ENCODE measurements at places on chromosomes 5 and 9.
A peak's percentile ranks its signal among the peaks of the same experiment; 100 is the strongest.

GRCh38 chr5:158223054-158223600 is 364.2 kb upstream of the CLINT1 start:
- no peak for DNase-seq

DNA sequence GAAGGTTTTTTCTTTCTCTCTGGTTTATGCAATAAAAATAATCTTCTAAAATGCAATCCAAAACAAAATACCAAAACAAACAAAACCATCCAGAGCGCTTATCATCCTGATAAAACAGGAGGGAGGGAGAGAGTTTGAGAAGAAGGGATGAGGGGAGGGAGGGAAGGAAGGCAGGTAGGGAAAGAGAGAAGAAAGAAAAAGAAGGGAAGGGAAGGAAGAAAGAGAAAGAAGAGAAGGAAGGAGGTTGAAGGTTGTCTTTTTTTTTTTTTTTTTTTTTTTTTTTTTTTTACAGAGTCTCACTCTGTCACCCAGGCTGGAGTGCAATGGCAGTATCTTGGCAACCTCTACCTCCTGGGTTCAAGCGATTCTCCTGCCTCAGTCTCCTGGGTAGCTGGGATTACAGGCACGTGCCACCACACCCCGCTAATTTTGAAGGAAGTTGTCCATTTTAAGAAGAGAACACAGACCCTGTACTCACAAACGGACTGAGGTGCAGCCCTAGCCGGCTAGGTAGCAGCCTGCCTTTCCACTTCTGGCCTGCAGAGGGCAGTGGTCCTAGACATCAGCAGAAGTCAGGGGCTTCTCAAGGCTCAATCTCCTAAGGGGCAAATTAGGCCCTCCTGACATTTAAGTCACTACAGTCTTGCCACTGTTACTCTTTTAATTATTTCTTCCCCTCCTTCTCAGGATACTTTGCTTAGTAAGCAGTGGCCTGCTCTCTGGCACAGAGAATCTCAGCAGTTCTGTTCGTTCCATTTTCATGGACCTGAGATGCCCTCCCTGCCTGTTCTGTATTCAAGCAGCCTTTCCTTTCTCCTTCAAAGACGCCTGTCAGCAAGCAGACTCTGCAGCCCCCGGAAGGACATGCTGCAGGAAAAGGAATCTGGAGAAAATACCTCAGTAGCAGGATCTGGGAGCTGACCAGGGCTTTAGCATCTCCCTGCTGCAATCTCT is 76.4 kb downstream of the EPB41L4B start:
- peak; percentile 80 for DNase-seq

- DNase-seq: no peak
Observed at GRCh38 chr5:531749-532315, 7.6 kb upstream of the SLC9A3 start.

- DNase-seq: no peak
Observed at GRCh38 chr5:58810086-58810485, 227.2 kb downstream of the RAB3C start.

DNA sequence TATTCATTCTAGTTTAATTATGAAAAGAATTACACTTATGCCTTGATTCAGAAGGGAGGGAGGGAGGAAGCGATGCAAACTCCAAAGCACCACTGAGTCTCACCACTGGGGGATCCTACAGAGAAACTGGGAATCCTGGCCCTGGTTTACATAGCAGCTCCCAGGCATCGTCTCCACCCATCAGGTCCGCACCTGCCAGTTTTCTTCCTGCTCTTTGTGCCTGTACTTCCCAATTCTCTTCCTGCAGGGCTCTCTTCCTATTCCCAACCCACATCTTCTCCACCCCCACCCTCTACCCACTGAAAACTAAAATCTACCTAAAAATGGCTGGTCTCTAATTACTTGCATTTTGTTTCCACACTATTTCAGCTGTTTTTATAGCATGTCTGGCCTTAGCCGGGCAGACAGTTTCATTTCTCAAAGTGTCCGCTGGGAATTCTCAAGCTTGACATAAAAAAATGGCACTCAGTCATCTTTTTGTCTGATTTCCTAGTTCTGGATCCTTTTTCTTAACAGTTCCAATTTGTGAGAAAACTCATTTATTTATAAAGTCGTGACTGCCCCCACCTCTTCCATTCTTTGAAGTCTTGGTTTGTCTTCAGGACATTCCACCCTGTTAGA is 1.6 kb upstream of the TNIP1 start:
- no peak for DNase-seq

DNA sequence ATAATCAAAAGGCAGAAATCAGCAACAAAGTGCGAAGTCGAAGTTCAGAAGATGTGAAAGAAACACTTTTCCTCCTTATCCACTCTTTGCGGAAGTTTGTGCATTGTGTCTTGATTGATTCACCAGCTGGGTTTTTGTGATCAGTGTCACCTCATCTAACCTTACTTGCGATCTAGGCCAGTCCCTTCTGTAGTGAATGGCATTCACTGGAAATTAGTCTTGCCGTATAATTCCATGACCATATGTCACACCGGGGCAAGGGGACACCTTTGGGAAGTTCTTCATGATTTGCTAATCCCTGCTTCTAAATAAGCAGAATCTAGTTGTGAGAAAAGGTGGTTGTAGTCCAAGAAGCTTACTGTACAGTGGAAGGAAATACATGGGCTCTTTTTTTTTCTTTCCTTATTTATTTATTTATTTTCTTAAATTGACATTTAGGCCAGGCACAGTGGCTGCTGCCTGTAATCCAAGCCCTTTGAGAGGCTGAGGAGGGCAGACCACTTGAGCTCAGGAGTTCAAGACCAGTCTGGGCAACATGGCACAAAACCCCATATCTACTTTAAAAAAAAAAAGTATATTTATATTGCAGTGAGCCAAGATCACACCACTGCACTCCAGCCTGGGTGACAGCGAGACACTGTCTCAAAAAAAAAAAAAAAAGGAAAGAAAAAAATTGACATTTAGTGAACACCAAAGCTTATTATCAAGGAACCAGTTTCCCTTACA is 7.8 kb downstream of the RAI14 start:
- DNase-seq: no peak

- DNase-seq: no peak
Observed at GRCh38 chr5:76379316-76379715, 23.8 kb upstream of the IQGAP2 start.

DNA sequence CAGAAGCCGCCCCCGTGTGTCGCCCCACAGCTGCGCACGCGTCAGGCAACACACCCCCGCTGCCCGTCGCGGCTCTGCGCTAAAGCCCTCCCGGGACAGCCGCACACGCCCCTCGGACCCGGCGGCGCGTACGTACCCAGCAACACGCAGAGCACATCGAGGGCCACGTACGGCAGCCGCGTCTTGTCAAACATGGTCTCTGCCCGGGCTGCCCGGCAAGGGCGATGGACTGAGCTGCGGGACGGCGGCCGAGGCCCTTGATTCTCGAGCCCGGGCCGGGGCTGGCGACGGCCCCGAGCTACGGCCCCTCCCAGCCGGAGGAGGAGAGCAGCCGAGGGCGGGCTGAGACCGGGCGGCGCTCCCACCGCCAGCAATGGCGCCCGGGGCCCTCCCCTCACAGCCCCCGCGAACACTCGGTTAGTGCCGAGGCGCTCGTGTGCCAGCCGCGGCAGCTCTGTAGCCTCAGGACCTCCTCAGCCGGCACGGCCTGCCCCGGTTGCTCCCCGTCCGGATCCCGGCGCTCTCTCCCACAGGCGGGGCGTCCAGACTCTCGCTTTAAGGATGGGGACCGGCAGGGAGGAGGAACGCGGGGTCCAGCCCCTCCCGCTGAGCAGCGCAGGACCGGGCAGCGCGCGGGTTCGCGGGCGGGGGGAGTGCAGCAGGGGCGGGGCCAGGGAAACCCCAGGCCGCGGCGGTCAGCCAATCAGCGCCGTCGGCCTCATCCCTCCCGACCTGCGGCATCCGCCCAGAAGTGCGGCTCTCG is at the start of gene PLPP1:
Gene PLPP1, minus strand, starts transcription at position 529 of the 763 bp plus-strand sequence. Its CDS starts 335 bp downstream, at position 194.
- DNase-seq: peak; percentile 83

GRCh38 chr9:78574354-78575045 is 277.6 kb downstream of the PSAT1 start:
- no peak for DNase-seq

DNA sequence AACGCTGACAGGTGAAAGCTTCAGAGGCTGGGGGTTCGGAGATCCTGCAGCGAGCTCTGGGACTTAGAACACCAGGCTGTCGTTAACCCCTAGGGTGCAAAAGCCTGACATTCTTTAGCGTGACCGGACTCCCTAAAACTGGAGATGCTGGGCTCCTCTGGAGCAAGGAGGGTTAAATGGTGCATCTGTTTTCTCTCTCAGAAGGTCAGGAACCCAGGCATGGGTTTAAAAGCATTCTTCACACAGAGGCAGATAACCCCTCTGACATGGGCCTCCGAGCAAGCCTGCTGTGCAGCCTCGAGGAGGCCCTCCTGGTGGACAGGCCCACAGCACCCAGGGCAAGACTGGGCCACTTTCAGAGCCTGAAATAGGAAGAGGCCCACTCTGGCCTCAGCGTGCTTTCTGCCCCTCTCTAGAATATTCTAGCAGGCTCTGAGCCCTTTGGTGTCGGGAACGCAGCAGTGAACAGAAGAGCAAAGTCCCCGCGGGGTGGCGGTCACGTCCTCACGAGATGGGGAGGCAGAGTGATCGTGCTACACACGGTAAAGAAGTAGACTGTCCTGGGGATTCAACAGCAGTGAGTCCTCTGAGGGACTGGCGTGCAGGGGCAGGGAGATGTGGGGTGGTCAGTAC is 124.8 kb downstream of the COL23A1 start:
- DNase-seq: no peak

DNA sequence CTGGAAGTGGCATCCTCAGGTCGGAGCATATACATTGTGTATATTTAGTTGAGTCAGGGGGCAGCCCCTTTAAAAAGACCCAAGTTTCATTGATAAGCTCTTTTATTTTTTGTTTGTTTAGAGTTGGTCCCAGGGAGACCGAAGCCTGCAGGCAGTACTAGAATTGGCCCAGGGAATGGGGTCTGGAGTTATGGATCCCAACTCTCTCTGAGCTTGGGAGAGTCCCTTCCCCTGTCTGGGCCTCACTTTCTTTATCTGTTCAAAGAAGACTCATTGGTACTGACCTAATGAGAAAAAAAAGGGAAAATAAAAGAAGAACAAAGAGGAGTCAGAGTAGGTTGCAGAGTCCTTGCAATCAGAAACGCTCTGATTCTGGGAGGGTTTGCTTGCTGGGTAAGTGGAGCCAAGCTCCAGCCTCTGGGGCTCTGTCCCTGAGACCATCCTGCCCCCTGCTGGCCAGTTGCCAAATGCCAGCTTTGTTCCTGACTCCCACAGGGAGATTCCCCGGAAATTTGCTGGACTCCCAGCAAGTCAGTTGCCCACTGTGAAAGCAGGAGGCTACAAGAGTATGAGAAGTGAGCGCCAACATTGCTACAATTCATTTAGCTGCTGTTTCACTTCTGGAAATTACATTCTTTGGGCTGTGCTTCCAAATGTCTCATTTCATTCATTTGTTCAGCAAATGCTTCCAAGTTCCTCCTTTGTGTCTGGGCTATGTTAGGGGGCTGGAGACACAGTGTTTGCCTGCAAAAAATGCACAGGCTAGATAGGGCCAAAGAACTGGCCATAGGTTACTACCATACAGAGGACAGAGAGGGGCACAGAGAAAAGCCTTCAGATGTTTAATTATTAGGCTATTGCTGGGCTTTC is 156.2 kb downstream of the MELK start:
- DNase-seq: peak; percentile 82

DNA sequence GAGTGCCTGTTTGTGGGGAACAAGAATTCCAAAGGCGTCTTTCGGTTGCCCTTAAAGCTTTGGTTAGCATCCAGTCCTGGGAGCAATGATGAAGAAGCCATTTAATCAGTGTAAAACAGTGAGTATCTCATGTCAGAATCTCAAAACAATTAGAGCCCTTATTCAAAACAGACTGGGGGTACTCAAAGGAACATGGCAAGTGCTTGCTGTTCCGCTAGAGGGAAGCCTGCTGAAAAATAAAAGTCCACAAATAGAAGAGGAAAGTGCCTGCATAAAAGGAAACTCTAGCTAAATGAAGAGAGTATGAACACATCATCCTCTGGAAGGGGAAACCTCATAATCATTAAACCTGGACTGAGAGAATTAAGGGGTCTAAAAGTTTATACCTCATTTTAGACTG is 26.4 kb downstream of the FBXL7 start:
- DNase-seq: no peak

- no peak for DNase-seq
Observed at GRCh38 chr5:88799938-88800535, 82.9 kb downstream of the MEF2C start.

DNA sequence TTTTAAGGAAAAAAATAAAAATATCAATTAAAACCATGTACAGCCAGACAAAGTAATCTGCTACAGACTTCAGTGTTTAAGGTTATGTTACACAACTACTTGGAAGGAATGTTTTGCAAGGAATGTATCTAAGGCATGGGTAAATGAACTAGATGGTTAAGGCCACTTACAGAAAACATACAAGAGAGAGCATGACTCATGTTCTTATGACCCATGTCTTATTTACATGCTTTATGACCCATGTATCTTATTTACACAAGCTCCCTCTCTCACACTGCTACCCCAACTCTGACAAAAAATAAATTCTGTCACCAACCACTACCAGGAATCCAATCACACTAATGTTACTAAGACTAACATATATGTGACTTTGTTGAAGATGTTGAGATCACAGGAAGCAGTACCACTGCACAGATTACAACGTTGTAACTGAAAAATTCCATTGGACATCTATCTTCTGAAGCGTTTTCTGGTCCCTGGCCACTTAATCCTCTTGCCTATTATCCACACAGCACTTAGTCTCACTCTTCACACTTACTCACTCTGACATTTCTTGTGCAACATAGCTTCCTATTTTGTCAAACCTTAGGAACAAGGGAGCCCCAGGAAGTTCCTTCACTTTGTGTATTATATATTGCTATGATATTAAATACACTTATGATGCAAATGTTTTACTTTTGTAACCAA is 1630.1 kb upstream of the C9orf72 start:
- no peak for DNase-seq

DNA sequence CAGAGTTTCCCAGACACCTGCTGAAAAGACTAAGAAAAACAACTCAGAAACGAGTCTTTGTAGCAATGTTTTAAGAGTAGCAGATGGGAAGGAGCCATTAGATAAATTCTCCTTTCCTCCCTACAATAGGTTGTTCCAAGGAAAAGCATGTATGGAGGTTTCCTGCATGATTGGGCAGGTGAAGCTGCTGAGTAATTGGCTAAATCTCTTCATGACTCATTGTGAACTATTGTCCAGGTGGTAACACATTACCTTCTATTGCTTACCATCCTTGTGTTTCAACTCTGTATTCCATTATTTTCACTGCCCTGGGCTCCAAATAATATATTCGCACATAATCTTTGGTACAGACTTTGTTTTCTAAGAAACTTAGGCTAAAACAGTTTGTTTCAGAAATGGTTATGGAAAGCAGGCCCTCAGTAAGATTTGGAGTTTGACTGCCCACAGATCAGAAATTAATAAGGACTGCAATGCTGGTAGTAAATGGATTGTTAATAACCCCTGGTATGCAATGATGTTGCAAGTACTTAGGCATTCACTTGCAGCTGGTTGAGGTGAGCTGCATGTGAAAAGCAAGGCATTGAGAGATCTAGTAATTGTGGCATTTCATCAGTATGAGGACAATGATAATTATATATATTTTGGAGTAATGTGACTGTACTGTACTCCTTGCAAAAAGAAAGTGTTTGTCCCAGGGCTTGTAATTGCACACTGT is 281.4 kb upstream of the VLDLR start:
- DNase-seq: no peak
